ENCODE measurements at places on chromosomes 5 and 9.

DNA sequence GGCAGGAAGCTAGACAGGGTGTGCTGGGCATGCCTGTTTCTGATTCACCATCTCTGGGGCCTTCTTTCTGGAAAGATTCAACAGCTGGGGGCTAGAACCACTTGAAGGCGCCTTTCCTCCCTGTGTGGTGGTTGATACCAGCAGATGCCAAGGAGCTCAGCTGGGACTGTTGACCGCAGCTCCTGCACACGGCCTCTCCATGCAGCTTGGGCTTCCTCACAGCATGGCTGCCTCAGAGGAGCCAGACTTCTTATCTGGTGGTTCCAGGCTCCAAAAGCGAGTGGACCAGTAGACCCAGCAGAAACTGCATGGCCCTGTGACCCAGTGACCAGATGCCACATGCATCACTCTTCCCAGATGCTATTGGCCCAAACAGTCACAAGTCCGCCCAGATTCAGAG lies 74.7 kb upstream of the COL5A1 start:
- DNase-seq, result no peak

- no peak for DNase-seq
Observed at GRCh38 chr5:129977810-129978209, 73.5 kb downstream of the CHSY3 start.

- no peak for DNase-seq
Observed at GRCh38 chr5:123223921-123224320, 134.9 kb downstream of the PRDM6 start.

DNA sequence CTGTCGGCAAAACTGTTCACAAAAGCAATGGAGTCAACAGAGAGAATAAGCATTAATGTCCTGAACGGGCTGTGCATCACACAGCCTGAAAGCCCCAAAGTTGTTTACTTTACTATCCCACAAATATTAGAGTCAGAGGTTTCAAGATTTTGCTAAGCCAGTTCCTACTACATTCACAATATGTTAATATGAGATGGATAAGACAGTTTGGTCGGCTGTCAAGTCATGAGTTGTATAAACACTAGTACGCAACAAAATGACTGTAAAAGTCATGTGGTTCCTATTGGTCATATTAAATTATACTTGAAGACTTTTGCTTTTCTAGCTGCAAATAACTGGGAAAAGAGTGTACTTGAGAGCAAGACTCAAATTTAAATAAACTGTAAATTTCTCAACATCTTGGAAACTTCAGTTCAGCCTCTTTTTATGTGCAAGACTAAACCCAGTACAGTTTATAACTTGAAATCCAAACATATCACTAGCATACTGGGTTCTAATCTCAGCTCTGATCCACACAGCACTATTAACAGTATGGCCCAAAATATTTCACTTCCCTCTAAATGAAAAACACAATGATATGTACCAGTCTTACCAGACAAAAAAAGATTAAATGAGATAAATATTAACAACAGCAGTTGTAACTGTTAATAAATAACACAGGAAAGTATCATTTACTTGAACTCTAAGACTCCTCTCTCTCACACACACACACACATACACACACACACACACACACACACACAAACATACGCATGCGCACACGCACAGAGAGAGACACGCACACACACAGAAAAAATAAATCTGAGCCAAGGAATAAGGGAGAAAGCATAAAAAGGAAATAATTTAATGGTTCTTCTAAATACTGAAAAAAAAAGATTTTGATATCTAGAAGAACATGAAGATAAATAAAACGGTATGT lies 33.1 kb downstream of the FANCC start:
- DNase-seq, result no peak

- DNase-seq, result no peak
Observed at GRCh38 chr5:147391781-147392180, 118.1 kb downstream of the DPYSL3 start.

DNA sequence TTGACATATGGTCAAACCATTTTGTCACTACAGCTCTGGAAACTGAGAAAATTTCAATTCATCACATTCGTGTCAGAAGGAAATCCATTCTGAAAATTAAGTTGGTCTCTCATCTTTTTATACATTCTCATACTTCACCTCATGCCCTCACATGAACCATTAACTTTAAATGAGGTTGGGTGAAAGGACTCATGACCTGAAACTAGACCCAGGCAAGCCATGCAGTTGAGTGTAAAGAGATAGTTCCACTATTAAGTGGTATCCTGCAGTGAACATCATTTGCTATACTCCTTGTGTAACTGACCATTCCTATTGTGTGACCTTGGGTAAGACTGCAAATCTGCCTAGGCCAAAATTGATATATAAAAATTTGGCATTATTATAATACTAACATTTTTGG lies 299.6 kb upstream of the GRIN3A start:
- DNase-seq, result no peak

GRCh38 chr5:120055858-120056257 lies 408.2 kb upstream of the PRR16 start:
- no peak for DNase-seq

- no peak for DNase-seq
Observed at GRCh38 chr5:132428484-132429462, 59.3 kb downstream of the SLC22A5 start.

- no peak for DNase-seq
Observed at GRCh38 chr5:149340920-149341319, 4.4 kb upstream of the GRPEL2 start.

GRCh38 chr5:142360051-142360498 lies 35.3 kb upstream of the SPRY4 start:
- DNase-seq, result no peak

DNA sequence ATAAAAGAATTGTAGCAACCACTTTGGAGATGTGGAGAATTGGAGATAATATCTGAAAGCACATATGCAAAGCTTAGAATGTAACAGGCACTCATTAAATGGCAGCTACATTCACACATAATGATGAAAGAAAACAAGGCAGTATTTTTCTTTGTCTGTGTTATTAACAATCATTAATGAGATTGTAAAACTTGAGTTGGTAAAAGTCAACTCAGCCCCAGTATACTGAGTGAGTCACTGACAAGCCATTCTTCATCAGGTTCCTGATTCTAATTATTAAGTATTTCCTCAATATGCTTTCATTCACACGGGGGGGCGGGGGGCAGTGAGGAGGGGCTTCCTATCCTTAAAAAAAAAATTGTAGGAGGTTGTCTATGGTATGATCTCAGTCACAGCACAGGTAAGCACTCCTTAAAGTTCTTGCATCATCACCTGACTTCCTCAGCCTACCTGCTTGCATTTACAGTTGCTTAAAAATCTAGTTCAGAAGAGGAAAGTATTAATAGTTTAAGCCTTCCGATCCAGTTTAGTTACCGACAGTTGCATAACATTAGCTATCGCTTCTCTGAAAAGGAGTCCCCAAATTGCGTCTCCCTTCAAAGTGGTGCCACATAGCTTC lies 379.8 kb downstream of the EFNA5 start:
- DNase-seq, result no peak

DNA sequence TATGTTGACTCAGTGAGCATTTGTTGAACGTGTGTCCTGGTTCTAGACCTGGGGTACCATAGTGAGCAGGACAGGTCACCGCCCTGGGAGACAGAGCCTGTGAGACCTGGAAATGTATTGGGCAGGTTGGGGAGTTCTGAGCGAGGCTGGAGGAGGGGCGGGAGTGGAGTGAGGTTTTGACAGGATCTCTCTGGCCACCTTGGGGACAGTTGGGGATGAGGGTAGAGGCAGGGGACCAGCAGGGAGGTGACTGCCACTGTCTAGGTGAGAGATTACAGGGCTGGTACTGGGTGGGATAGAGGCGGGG lies 7.4 kb downstream of the WNK2 start:
- DNase-seq, result no peak

DNA sequence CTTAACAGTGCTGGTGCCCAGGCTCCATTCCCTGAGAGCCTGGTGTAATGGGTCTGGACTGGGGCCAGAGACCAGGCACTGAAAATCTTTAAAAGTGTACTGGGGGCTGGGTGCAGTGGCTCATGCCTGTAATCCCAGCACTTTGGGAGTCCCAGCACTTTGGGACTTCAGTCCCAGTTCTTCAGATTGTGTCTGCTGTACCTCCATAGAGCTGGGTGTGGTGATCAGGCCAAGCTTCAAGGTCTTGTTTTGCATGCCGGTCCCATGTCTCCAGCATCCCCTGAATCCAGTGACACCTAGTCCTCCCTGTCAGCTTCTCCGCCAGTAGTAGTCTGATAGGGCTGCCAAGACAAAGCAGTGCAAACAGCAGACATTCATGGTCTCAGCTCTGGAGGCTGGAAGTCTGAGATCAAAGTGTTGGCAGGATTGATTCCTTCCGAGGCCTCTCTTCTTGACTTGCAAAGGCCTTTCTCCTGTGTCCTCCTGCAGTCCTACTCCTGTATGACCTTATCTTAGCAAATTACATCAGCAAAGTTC lies 108.2 kb downstream of the SYK start:
- DNase-seq, result no peak
